ENCODE measurements at places on chromosomes 7 and 10.

DNA sequence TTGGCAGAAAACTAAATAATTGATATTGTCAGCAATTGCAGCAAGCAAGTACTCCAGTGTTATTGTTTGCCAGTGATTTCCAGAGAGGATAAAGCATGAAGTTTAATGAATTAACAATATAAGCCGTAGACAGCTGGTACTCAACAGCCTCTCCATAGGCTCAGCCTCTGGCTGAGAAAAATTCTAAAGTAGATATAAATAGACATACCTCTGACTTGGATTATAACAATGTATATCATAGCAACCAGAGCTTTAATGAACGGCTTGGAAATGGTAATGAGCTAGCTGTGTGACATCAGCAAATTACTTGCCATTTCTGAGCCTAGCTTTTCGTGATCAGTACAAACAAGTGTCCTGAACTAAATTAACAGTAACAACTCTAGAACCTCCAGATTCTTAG, 1055.4 kb upstream of the AUTS2 start:
- DNase-seq: no peak

- no peak for DNase-seq
Observed at GRCh38 chr10:91944880-91945630, 21.5 kb downstream of the BTAF1 start.

GRCh38 chr10:113683300-113683699, 3.6 kb downstream of the CASP7 start:
- no peak for DNase-seq

GRCh38 chr7:96034940-96035727, 262.8 kb downstream of the DYNC1I1 start:
- no peak for DNase-seq

Measured in ureter (tissue), 1 donor.